Occipital lobe (tissue), 3 donors: ENCODE measurements at places on chromosomes 3 and 15. TPM values are rescaled to one million over a fixed set of nuclear protein-coding genes. Genes with fewer than 3 reads are reported as not detected.

DNA sequence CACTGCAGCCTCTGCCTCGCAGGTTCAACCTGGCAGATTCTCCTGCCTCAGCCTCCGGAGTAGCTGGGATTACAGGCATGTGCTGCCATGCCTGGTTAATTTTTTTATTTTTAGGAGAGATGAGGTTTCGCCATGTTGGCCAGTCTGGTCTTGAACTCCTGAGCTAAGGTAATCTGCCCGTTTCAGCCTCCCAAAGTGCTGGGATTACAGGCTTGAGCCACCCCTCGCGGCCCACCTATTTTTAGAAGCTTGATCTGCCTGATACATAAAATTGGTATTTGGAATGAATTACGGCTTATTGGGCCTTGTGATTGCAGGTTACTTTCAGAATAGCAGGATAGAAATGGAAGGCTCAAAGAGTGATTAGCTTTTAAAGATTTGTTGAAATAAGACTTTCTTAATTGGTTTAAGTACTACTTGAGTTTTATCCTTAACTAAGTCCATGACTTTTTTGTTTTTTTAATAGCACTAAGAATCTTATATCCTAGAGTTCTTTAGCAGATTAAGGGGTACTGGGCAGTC lies 25.0 kb downstream of the GMPS start:
- DNase-seq: no peak

- DNase-seq: no peak
Observed at GRCh38 chr15:88023914-88024313, 232.6 kb downstream of the NTRK3 start.

DNA sequence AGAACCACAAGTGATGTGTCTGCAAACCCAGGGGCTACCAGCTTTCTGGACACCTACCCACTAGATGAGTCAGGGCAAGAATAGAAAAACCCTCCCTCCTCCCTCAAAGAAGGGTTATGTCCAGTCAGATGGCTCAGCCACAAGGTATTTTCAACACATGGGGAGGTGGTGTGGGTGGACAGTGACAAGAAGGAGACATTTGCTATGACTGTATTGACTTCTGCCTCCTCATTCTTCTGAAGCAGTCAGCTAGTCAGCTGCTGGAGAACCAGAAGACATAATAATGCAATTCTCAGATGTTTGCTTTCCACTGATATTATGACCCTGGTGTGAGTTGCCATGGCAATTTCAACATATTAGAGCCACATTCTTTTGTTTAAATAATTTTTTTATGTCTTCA lies 66.7 kb upstream of the GOLGA8B start:
- DNase-seq: no peak

GRCh38 chr15:101481381-101481705 lies 8.2 kb downstream of the PCSK6 start:
- no peak for DNase-seq

DNA sequence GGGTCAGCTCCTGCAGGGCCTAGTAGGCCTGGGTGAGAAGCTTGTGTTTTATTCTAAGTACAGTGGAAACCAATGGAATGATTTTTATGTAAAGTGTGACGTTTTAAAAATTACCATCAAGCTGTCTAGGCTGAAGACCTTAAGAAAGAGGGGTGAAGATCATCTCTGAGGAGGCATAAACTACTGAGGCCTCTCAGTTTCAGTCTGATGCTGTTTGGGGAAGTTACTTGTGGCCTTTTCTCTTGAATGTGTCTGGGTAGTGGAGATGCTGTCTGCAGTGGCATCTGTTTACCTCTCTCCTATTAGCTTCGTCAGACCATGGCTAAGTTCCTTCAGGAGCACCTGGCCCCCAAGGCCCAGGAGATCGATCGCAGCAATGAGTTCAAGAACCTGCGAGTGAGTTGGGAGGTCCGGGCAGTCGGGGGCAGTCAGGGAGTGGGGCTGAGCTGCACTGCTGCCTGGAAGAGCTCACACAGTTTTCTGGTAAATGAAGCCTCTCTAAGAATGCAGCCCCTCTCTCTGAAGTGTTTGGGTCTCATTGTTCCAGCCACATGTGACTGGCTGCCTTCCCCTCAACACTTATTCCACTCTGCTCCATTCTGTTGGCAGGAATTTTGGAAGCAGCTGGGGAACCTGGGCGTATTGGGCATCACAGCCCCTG lies 1.9 kb downstream of the IVD start:
- no peak for DNase-seq

The ROBO1 gene
- 156 TPM for total RNA-seq

DNA sequence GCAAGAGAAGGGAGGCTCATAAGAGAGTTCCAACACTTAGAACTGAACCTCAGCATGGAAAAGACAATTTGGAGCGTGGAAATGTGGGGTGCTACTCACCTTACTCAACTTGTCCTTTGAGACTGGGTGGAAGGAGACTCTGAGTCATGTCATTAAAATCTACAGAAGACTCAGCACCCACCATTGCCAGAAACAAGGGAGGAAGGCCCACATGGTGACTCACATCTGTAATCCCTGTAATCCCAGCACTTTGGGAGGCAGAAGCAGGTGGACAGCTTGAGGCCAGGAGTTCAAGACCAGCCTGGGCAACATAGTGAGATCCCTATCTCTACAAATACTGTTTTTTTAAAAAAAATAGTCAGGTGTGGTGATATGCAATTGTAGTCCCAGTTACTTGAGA lies 161.9 kb upstream of the UBE3A start:
- DNase-seq: no peak

The DNAH12 gene
- 0.62 TPM for total RNA-seq
